ENCODE measurements at places on chromosomes 11 and 22.

GRCh38 chr11:9849389-9849788 is 185.5 kb downstream of the SWAP70 start:
- DNase-seq: no peak

DNA sequence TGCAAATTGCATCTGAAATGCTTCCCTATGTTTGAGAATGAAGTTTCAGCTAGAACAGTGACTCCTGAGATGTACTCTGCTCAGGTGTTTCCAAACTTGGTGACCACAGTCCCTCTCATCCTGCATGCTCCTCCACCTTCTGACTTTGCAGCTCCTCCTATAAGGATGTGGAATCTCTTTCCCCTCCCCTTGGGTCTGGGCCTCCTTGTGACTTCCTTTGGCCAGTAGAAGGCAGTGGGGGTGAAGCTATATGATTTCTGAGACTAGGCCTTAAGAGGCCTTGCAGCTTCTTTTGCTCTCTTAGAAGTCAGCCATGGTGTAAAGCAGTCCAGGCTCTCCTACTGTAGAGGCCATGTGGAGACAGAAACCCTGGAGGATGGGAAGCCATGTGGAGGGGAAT is 50.7 kb downstream of the CSF2RB start:
- DNase-seq: no peak

DNA sequence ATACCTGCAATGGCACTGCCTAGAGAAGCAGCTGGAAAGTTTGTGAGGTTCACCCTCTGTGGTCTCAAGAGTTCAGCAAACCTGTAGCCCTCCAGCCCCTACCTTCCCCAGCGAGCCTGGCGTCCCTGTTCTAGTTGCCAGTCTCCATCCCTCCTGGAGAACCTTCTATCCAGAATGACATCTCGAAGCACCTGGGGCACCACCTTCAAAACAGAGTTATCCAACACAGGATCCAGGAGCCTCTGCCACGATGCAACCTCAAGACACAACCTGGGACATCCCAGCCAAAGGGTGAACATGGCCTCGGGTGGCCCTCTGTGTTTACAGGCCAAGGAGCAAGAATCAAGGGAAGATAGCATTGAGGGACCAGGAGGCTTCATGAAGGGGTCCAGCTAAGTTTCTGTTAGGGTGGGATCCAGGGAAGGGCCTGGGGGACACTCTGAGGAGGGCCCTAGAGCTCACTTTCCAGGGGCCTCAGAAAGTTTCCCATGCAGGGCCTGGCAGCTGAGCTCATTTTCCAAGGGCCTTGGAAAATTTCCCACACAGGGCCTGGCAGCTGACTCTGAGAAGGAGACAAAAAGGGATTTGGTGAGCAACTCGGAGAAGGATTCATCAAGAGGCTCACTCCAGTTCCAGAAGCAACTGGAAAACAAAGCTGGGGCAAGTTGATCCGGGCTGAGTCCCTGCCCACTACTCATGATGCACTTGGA is 36.9 kb upstream of the SYT13 start:
- DNase-seq: no peak

- DNase-seq: no peak
These were observed 90.9 kb downstream of the CTTN start for GRCh38 chr11:70489276-70489675.

- no peak for DNase-seq
These were observed 87.1 kb upstream of the YWHAH start for GRCh38 chr22:31857247-31857646.

DNA sequence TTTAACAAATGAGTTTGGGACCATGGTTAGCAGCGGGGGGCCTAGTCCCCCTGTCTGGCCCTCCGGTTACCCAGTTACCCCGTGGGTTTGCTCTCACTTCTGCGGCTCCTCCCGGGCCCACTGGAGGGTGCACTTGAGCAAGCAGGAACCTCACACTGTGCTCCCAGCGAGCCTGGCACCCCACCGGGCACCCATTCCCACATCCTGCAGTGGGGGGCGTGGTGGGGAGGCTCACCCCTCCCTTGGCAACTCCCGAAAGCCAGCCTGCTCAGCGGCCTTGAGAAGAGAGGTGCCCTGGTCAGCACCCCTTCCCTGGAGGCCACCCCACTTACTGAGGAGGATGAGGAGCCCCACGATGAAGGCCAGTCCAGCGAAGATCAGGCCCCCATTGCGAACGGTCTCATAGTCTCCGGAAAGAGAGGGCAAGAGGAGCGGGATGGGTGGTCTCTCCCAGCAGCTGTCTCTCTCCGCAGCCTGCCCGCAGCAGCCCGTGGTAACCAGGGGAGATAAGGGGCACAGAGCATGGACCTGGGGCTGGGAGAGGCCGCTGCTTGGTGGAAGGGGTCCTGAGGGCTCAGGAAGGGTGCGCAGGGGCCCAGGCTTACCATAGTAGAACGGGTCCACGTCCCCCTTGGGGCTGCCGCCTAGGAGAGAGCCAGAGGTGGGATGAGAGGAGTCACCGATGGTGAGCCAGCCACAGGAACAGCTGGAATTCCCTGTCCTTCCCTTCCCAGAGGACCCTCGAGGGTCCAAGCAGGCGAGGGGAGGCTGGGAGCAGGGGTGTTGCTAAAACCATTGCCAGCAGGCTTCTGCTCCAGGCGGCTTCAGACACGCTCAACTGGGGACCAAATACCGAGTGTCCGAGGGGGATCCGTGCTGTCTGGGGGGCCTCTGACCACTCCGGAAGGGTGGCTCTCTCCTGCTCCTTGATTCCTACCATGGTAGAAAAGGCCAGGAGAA is 2.2 kb downstream of the FXYD2 start:
- no peak for DNase-seq

- no peak for DNase-seq
These were observed 15.1 kb downstream of the LIMK2 start for GRCh38 chr22:31227186-31227585.

DNA sequence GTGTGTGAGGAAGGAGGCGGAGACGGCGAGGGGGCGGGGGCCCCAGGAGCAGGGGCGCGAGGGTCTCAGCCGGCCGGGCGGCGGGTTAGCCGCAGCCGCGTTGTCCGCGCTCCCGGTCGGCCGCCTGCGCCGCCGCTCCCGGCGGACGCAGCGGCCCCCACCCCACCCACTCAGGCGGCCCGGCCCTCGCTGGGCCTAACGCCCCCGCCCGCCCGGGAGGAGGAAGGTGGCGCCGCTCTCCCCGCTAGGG is at the start of gene FCHSD2:
Gene FCHSD2 (minus strand): TSS at position 191 of the 250 bp plus-strand sequence. CDS start 441 bp downstream, outside the sequence.
- no peak for DNase-seq

All from AG04449 (cell line).